ENCODE measurements at places on chromosomes 11 and 22.
A peak's percentile ranks its signal among the peaks of the same experiment; 100 is the strongest.

DNA sequence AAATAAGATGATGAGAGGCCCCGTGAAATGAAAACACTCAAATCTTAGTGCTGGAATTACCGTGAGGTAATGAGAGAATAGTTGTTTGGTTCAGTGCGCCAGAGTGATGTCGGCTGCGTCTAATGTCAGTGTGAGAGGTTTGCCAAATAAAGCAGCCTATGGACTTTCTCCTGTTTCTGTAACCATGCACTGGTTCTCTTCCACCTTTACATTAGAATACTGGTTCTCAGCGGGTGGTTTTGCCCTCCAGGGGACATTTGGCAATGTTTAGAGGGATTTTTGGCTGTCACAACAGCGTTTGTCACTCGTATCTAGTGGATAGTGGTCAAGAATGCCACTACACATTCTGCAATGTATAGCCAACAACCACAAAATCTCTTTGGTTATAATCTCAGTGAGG lies 1.1 kb downstream of the OOSP4B start:
- DNase-seq, result no peak
- no peak overlapping the region for H3K27ac ChIP-seq
- H3K4me3 ChIP-seq, result no peak overlapping the region
- no peaks in the 10 kb centered on the region for H3K36me3 ChIP-seq

DNA sequence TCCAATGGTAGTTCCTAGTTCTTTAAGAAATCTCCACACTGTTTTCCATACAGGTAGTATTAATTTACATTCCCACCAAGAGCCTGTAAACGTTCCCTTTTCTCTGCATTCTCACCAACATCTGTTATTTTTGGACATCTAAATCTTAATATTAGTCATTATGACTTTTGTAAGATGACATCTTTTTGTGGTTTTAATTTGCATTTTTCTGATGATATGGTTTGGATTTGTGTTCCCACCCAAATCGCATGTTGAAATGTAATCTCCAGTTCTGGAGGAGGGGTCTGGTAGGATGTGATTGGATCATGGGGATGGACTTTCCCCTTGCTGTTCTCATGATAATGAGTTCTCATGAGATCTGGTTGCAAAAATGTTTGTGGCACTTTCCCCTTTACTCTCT lies 89.0 kb downstream of the MUC15 start:
- no peaks in the 10 kb centered on the region for H3K4me1 ChIP-seq
- H3K27ac ChIP-seq, result no peak overlapping the region
- no peaks in the 10 kb centered on the region for H3K36me3 ChIP-seq
- DNase-seq, result no peak
- no peaks in the 10 kb centered on the region for H3K27me3 ChIP-seq
- no peak overlapping the region for H3K4me3 ChIP-seq

DNA sequence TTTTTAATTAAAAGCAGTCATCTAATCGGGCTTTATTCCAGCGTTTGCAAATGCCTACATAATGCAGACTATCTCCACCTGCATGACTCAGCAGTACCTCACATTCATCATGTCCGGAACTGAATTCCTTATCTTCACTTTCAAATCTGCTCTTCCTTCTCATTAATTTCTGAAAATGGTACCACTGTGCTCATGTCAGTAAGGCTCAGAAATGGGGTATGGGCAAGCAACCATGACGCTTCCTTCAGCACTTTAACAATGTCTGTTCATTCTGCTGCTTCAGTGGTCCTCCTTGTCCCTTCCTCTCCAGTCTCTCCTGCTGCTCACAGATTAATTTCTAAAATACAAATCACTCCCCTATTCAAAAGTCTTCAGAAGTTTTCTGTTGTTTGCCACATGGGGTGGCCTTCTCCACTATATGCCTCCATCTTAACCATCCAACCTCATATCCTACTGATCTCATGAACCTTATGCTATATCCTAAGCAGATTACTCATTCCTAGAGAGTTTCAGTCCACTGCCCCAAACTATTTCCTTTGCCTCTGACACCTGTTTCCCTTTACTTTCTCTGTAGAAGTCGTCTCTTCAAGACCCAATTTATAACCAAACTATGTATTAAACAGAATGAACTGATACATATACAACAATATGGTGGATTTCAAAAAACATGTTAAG lies 7.0 kb downstream of the GTF2H1 start:
- peaks cover 15% of the 10 kb centered on the region for H3K4me1 ChIP-seq
- no peaks in the 10 kb centered on the region for H3K27me3 ChIP-seq
- peaks cover 30% of the 10 kb centered on the region for H3K36me3 ChIP-seq
- DNase-seq, result no peak
- H3K27ac ChIP-seq, result no peak overlapping the region
- no peak overlapping the region for H3K4me3 ChIP-seq

- no peak overlapping the region for H3K4me3 ChIP-seq
- no peaks in the 10 kb centered on the region for H3K27me3 ChIP-seq
- H3K4me1 ChIP-seq, result no peaks in the 10 kb centered on the region
- no peaks in the 10 kb centered on the region for H3K36me3 ChIP-seq
- no peak for DNase-seq
These were observed 96.1 kb downstream of the SLC1A2 start for GRCh38 chr11:35323076-35323868.

DNA sequence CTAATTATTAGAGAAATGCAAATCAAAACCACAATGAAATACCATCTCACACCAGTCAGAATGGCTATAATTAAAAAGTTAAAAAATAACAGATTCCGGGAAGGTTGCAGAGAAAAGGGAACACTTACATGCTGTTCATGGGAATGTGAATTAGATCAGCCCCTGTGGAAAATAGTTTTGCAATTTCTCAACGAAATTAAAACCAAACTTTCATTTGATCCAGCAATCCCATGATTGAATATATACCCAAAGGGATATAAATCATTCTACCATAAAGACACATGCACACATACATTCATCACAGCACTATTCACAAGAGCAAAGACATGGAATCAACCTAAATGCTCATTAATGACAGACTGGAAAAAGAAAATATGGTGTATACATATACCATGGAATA lies 32.5 kb downstream of the NOX4 start:
- no peaks in the 10 kb centered on the region for H3K4me1 ChIP-seq
- no peak overlapping the region for H3K4me3 ChIP-seq
- DNase-seq, result no peak
- H3K36me3 ChIP-seq, result no peaks in the 10 kb centered on the region

- no peaks in the 10 kb centered on the region for H3K4me1 ChIP-seq
- H3K27me3 ChIP-seq, result no peaks in the 10 kb centered on the region
These were observed 4.5 kb downstream of the FAM83F start for GRCh38 chr22:39999144-39999757.

GRCh38 chr11:78251083-78251775 lies 62.5 kb downstream of the USP35 start:
- no peak overlapping the region for H3K4me3 ChIP-seq
- no peaks in the 10 kb centered on the region for H3K4me1 ChIP-seq
- H3K27ac ChIP-seq, result no peak overlapping the region
- no peak for DNase-seq
- H3K36me3 ChIP-seq, result no peaks in the 10 kb centered on the region
- H3K27me3 ChIP-seq, result no peaks in the 10 kb centered on the region

DNA sequence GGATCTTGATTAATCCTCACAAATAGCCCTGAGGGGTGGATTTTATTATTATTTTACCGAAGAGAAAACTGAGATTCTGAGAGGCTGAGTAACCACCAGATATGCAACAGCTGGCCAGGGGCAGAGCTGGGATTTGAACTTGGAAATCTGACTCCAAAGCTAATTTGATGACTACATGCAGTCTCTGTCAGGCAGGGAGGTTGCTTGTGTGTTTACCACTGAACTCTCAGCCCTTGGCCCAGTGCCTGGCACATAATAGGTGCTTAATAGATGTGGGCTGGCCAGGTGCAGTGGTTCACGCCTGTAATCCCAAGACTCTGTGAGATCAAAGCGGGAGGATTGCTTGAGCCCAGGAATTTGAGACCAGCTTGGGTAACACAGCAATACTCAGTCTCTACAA lies 121.7 kb upstream of the CRYBB3 start:
- no peaks in the 10 kb centered on the region for H3K27me3 ChIP-seq
- no peak for DNase-seq
- H3K4me1 ChIP-seq, result no peaks in the 10 kb centered on the region

DNA sequence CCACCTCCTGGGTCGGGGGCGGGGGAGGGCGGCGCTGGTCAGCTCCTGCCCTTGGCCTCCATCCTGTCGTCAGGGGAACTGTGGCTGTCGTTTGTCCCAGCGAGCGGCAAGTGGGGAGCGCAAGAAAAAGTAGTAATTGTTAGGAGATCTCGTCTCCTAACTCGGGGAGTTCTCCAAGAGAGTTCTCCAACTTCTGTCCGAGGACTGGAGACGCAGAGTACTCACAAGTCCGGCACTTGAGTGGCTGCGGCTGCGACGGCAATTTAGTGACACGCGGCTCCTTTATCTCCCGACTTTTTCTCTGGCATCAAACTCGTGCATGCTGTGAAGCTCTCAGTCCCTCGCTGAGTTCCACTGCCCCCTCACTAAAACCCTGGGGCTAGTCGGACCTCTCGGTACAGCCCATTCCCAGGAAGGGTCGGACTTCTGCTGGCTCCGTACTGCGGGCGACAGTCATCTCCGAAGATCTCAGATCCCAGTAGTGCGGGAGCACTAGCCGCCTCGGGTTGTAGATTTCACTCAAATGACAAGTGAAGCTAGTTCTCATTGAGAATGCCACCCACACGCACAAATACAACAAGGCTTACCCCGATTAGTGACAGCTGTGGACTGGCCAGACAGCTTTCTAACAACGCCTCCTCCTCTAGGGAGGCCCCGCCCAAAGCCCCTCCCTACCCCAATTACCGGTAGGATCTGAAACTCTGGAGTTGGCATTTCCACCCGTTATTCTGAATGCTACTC lies at the start of gene PGR:
Gene PGR, minus strand, starts transcription at position 611 of the 741 bp plus-strand sequence. CDS start 743 bp downstream, outside the sequence.
- H3K36me3 ChIP-seq, result no peaks in the 10 kb centered on the region
- no peak within 1 kb of the TSS for H3K27ac ChIP-seq
- H3K4me1 ChIP-seq, result no peaks in the 10 kb centered on the region

- H3K4me3 ChIP-seq, result no peak overlapping the region
- H3K36me3 ChIP-seq, result no peaks in the 10 kb centered on the region
- no peak for DNase-seq
- no peak overlapping the region for H3K27ac ChIP-seq
These were observed 129.0 kb upstream of the CARD18 start for GRCh38 chr11:105268404-105269062.

- no peaks in the 10 kb centered on the region for H3K4me1 ChIP-seq
- H3K27ac ChIP-seq, result no peak overlapping the region
- no peaks in the 10 kb centered on the region for H3K36me3 ChIP-seq
- H3K27me3 ChIP-seq, result no peaks in the 10 kb centered on the region
These were observed 107.0 kb downstream of the MYO18B start for GRCh38 chr22:25848954-25849353.

GRCh38 chr22:41022470-41023298 lies 69.7 kb upstream of the EP300 start:
- no peaks in the 10 kb centered on the region for H3K27me3 ChIP-seq
- DNase-seq, result peak; percentile 28
- H3K4me3 ChIP-seq, result peak overlapping the region; percentile 61

All from Panc1 (cell line).